ENCODE measurements at places on chromosomes 5 and 9.
A peak's percentile ranks its signal among the peaks of the same experiment; 100 is the strongest.

DNA sequence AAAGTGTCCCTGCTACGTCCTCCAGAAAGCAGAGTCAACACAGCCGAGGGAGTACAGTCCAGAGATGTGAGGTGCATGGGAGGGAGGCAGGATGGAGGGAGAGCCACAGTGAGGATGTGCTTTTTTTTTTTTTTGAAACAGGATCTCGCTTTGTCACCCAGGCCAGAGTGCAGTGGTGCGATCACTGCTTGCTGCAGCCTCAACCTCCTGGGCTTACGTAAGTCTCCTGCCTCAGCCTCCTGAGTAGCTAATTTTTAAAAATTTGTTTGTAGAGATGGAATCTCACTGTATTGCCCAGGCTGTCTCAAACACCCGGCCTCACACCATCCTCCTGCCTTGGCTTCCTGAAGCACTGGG is 33.2 kb upstream of the ALDH1B1 start:
- no peak for DNase-seq

DNA sequence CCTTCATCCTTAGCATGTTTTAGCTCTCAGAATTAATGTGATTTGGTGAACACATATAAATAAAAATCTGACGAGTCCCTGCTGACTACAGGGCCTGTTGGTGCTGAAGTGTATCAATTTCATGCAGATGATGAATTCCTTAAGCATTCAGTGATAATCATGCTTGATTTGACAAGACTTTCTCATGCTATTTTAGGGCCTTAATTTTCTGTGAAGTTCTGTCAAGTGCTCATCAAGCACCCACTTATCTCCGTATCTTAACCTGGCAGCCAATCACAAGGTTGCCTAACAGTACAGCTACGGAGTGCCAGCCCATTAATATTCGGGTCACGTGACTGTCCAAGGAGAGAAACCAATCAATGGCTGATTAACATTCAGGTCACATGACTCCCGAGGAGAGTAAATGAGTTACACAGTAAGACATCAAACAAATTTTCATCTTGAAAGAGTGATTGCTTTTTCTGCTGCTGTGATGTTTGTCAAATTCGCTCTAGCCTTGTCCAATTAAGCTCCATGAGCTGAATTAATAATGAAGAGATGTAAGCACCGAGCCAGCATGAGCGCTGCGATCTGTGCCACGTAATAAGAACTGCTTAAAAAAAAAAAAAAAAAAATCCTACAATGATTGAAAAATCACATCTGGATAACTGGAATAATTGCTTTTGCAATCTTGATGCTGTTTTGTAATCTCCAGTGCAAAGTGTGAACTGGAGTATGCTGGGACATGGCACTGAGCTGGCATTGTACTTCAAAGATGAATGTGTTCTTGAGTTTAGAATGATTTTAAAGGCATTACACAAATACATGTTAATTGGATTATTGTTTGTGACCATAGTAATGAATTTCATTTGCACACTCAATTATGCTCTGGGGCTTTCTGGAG is 104.3 kb upstream of the SPATA31D4 start:
- no peak for DNase-seq

GRCh38 chr9:108784998-108785397 is 70.8 kb downstream of the ACTL7B start:
- no peak for DNase-seq

DNA sequence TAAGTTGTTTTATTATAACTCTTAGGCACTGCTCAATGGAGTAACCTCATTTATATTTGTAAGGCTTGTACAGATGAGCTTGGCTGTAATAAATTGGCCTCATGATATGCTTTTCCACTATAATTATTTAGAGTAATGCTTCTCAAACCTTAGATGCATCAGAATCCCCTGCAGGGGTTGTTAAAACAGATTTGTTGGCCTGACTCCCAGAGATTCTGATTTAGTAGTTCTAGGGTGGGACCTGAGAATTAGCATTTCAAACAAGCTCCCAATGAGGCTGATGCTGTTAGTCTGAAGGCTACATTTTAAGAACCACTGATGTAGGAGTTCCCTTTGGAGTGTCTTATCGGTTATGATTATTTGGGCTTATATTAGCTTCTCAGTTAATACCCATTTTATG is 38.2 kb upstream of the ARSB start:
- DNase-seq = no peak

GRCh38 chr5:135062216-135063055 is 28.4 kb upstream of the PITX1 start:
- DNase-seq = no peak

- DNase-seq = no peak
These were observed 46.3 kb downstream of the DENND1A start for GRCh38 chr9:123883634-123884033.

DNA sequence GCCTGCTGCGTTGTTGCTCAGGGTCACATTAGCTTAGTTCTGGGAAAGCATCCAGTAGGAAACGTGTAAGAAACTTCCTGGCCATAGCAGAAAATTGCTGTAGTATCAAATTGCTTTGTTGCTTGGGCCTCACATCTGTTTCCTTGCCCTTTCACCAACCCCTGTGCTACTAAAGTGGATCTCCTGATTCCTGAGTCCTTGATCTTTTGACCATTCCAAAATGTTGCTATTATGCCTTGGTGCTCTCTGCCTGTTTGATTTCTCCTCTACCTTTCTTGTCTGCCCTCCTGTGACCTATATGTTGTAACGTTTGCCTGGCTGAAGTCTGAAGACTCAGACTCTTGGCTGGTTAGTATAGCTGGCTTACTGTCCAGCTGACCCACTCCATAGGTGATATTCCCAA is 350.5 kb downstream of the ADGRV1 start:
- DNase-seq = no peak

- DNase-seq = no peak
These were observed 58.3 kb upstream of the SHB start for GRCh38 chr9:38127271-38127839.

DNA sequence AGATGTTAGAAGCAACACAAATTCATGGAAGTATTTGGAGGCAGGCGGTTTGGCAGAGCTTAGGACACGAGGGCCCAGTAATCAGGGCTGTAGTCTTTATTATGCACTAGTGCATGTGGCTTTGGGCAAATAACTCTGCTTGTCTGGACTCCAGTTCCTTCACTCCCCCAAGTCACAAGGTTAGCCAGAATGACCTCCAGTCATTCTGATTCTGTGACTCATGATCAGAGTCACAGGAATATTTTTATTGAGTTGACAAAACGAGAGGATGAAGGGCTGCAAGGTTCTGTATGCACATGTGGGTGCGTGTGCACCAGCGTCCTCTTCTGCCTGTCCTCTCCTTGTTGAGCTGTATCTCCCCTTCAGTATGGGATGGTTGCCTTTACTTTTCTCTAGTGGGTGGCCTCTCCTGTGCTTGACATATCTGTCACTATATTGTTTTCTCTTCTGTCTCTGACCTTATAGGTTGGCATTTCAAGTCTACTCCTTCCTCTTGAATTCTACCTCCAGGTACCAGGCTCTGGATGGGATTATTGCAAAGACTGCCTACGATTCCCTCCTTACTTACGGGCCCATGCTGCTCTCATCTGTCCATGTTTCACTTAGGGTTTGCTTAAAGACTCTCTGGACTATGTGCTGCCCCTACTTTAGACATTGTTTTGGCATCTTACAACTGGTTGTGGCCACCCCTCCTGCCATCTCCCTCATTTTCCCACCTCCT is 94.6 kb downstream of the KDM4C start:
- no peak for DNase-seq

DNA sequence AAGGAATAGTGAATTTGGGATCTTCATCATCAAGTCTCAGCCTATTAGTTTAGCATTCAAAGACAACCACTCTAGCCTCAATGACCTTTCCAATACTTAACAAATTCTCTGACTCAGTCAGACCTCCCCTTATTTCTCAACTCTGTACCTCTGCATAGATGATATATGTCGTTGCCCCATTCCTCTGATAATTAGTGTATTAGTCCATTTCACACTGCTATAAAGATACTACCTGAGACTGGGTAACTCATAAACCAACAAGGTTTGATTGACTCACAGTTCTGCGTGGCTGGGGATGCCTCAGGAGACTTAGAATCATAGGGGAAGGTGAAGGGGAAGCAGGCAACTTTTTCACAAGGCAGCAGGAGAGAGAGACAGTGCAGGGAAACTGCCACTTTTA is 8.9 kb downstream of the MRPL22 start:
- DNase-seq = no peak

- DNase-seq = no peak
These were observed 348.8 kb upstream of the TNC start for GRCh38 chr9:115466756-115467155.

DNA sequence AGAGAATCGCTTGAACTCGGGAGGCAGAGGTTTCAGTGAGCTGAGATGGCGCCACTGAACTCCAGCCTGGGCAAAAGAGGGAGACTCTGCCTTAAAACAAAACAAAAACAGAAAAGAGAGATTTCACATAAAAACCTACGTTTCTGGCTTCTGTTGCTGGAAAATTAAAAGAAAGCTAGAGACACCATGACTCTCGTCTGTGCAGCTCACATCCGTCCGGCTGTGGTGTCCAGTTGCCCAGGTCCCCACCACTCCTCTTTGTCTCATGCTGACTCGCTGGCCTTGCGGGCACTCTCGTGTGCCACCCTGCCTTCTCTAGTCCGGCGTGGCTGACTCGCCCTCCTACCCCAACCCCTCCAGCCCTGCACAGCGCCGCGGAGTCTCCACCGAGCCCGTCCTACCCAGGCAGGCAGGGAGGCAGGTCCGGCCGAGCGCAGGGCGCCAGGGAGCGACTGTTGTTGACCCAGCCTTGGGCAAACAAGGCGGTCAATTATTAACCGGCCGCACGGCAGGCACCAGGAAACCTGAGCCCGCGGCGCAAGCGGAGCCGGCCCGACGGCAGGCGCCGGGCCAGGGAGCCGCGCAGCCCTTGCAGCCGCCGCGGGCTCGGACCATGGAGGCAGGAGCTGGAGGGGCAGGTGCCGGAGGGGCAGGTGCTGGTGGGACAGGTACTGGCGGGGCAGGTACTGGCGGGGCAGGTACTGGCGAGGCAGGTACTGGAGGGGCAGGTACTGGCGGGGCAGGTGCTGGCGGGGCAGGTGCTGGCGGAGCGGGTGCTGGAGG is at the start of gene PRRT1B:
Gene PRRT1B (plus strand): TSS at position 521 of the 783 bp plus-strand sequence. CDS start 93 bp downstream, at position 614.
- DNase-seq = no peak

GRCh38 chr5:10729320-10730042 is 31.6 kb downstream of the DAP start:
- no peak for DNase-seq

DNA sequence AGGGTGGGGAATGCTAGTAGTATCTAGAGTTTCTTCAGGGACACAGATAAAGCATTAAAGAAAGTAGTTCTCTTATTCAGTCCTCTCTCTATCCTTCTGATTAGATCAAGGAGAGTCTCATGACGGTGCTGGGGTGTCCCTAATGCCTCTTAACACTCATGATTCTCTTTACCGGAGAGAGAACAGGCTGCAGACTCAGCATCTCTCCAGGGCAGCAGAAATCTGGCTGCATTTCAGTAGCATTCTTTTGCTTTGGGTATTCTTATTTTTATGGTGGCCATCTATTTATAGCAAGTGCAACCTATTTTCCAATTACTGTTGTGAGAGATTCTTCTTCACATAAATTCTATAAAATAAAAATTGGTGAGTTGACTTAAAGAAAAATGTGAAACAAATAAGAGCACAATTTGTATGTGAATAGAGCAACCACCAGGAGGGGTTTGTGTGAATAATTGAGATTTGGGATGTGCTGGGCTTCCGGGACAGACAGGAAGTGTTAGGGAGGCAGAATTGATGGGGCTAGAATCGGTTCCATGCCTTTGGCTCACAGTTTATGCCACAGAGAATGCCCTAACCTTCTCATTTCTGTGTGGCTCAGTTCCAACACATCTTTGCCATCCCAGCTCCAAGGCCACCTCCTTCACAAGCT is 23.8 kb upstream of the BOD1 start:
- no peak for DNase-seq

GRCh38 chr5:172044631-172045314 is 38.3 kb upstream of the FBXW11 start:
- DNase-seq = no peak

- no peak for DNase-seq
These were observed 477.3 kb downstream of the DIRAS2 start for GRCh38 chr9:90165281-90165680.

GRCh38 chr9:112751056-112751795 is 666 bp downstream of the SNX30 start:
- DNase-seq = peak; percentile 79

GRCh38 chr5:19104948-19105347 is 883.1 kb downstream of the CDH18 start:
- DNase-seq = no peak

- DNase-seq = no peak
These were observed 46.6 kb downstream of the MVB12B start for GRCh38 chr9:126373241-126373640.

GRCh38 chr9:121778252-121779225 is 127.1 kb downstream of the DAB2IP start:
- no peak for DNase-seq

GRCh38 chr5:135547590-135548254 is 12.0 kb upstream of the NEUROG1 start:
- DNase-seq = no peak

- DNase-seq = no peak
These were observed 13.0 kb downstream of the GLRX start for GRCh38 chr5:95809414-95809960.

GRCh38 chr5:139915834-139916233 is 120.2 kb downstream of the PSD2 start:
- DNase-seq = no peak

DNA sequence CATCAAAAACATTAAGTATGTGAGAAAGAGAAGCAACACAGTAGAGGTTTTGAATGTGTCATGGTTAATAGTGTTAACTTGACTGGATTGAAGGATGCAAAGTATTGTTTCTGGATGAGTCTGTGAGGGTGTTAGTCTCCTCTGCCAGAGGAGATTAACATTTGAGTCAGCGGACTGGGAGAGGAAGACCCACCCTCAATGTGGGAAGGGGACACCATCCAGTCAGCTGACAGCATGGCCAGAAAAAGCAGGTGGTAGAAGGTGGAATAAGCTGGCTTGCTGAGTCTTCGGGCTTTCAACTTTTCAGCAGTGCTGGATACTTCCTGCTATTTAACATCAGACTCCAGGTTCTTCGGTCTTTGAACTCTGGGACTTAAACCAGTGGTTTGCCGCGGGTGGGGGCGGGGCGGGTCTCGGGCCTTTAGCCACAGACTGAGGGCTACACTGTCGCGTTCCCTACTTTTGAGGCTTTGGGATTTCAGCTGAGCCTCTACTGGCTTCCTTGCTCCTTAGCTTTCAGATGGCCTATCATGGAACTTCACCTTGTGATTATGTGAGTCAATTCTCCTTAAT is 309.9 kb upstream of the ST8SIA4 start:
- no peak for DNase-seq

DNA sequence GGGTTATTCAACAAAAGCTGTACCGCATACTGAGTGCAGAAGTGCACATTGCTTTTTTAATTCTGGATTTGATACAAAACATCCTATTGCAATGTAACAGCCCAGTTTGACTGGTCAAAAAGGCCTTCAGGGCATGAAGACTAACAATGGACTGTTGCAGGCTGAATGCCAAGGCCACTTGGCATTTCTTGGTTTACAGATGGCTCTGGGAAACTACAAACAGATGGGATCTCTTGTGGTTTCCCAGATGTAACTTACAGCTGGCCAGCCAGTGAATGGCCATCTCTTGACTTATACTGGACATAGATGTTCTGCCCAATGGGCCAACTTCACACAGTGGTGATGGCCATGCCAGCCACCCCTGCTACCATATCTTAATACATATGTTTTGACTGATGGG is 36.8 kb downstream of the UGT3A2 start:
- no peak for DNase-seq

GRCh38 chr5:1780614-1780930 is 19.1 kb downstream of the MRPL36 start:
- DNase-seq = no peak
